ENCODE measurements at places on chromosomes 11 and 22.

GRCh38 chr11:129613071-129613470 lies 202.6 kb upstream of the TMEM45B start:
- no peak for DNase-seq

DNA sequence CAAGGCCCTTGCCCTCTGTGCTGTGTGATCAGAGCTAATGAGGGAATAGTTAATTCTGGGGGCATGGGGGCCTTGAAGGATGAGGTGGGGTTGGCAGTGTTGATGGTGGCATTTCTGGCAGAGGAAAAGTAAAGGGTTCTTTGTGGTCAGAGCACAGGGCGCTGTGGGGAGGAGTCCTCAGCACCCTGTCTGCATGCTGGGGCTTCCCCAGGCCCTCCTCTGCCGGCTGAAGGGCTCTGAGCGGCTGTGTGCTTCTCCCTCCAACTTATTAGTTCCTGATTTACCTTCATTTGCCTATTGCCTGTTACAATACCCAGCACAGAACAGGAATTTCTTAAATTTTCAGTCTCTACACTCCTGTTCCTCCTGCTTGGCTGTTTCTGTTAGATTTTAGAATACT lies 122.8 kb downstream of the HIPK3 start:
- no peak for DNase-seq

DNA sequence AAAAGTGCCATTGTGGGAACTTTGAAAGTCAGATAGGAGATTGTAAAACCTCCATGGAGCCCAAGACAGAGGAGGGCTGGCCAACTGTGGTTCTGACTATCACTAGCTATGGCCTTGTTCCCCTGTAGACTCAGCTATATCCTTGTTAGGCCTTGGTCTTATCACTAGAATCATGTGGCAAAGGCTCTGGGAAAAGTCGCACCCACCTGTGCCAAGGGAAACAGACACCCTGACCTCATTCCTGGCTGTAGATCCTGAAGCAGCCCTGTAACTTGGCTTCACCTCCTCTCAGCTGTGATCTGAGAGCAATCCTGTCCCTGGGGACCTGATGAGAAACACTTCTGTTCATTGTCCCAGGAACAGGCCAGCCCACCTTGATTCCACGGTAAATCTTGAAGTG lies 566.2 kb downstream of the TMEM135 start:
- DNase-seq: no peak

- no peak for DNase-seq
Observed at GRCh38 chr22:33909911-33910310, 10.4 kb downstream of the LARGE1 start.

DNA sequence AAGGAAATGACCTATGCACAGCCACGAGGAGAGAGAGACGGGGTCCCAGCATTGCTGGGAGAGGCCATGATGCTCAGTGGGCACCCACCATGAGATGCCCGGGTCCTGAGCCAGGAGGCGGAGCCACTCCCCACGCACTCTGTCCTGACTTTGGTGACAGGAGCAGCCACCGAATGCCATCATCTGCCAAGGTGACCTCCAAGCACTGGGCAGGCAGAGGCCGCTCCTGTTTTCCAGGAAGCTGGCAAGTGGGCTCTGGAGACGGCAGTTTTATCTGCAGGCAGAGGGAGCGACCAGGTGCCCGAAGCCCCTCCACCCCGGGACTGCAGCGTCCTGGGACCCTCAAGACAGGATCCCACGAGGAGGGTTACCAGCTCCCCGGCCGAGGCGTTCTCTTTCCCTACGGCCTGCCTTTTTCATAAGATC lies 453.9 kb downstream of the BRD1 start:
- DNase-seq: no peak

DNA sequence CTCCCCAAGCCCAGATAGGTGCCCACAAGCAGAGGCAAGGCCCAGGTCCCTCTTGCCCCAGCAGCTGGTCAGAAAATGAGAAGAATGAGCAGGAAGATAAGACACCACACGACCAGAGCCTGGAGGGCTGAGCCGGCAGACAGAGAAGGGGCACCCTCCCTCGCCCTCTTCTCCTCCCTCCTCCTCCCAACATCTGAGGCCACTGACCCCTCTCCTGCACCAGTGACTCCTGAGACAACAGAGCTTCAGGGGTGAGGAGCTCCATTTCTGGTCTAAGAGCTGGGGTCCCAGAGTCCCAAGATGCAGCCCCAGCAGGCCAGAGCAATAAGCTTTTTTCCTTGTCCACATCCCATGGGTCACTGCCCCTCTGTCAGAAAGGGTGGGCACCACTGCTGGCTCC lies 159.2 kb downstream of the TRIM29 start:
- DNase-seq: no peak

DNA sequence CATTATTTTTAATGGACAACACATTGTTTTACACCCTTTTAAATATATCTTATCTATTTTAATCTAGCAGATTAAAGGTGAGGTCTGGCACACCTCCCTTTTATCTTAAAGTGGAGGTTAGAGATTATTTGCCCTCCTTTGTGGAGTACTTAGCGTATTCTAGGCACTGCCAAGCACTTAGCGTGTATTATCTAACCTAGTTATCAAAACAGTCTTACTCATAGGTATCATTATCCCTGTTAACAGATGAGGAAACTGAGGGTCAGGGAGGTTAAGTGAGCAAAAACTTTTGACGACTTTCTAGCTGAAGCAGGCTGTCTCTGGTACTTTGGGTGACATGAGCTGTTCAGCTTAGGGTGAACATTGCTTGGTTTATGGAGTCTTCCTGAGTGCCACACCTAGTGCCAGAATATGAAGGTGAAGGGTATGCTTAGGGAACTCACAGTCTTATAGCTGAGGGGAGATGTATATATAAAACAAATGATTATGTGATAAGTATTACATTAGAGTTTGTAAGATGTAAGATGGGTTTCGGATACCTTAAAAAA lies 55.0 kb downstream of the ZNRF3 start:
- DNase-seq: no peak

GRCh38 chr11:92894197-92894596 lies 75.3 kb upstream of the MTNR1B start:
- no peak for DNase-seq

- no peak for DNase-seq
Observed at GRCh38 chr11:34827228-34827627, 89.0 kb downstream of the APIP start.

DNA sequence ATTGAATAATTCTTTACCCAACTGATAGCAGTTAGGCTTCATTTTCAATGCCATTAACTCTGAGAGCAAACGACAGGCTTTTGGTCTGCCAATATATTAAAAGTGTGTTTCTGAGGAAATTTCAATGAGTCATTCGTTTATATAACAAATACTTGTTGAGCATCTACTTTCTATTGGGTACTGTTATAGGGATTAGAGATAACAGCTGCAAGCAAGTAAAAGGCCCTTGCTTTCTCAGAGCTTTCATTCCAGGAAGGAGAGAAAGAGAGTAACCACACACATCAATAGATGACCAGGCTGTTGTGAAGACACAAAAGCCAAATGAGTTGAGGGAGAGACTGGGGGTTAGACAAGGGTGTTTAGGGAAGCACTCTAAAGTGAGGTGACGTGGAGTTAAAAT lies 35.7 kb downstream of the CD44 start:
- no peak for DNase-seq

DNA sequence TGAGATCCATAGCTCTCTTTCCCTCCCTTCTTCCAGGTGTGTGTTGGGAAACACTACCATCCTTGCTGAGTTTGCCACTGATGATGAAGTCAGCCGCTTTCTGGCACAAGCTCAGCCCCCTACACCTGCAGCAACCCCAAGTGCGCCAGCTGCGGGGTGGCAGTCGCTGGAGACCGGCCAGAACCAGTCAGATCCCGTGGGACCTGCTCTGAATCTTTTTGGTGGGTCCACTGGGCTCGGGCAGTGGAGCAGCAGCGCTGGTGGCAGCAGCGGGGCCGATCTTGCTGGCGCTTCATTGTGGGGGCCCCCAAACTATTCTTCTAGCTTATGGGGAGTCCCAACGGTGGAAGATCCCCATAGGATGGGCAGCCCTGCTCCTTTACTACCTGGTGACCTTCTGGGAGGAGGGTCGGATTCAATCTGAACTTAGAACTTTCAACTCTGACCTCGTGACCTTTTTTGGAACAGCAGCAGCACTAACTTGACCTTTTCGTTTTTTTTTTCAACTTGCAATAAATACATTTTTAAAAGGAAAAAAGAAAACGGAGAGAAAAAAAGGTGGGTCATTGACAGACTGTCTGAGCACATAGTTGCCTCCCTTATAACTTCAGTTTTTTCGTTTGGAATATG lies 23.4 kb upstream of the ADSL start:
- no peak for DNase-seq

DNA sequence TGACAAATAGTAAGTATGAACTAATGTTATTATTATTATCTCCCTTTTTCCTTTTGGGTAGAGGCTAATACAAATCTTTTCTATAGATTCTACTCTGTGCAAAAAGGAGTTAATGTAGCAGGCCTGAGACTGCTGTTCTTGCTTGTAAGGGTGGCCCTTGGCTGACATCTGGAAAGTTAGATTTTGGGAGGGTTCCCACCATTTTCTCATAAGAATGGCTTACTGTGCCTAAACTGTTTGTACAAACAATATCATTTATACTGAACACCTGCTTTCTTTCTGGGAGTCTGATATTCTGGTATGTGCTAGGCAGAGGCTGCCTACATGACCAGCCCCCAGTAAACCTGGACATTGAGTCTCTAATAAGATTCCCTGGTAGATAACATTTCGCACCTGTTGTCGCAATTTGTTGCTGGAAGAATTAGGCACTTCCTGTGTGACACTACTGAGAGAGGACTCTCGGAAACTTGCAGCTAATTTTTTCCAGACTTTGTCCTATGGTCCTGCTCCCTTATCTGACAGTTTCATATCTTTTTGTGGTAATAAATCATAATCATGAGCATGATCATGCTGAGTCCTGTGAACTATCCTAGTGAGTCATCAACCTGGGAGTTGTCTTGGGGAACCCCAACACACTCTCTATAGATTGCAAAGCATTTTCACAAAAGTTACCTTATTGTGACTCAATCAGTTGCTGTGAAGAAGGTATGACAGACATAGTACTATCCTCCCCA lies 257.7 kb upstream of the CCDC90B start:
- DNase-seq: no peak

DNA sequence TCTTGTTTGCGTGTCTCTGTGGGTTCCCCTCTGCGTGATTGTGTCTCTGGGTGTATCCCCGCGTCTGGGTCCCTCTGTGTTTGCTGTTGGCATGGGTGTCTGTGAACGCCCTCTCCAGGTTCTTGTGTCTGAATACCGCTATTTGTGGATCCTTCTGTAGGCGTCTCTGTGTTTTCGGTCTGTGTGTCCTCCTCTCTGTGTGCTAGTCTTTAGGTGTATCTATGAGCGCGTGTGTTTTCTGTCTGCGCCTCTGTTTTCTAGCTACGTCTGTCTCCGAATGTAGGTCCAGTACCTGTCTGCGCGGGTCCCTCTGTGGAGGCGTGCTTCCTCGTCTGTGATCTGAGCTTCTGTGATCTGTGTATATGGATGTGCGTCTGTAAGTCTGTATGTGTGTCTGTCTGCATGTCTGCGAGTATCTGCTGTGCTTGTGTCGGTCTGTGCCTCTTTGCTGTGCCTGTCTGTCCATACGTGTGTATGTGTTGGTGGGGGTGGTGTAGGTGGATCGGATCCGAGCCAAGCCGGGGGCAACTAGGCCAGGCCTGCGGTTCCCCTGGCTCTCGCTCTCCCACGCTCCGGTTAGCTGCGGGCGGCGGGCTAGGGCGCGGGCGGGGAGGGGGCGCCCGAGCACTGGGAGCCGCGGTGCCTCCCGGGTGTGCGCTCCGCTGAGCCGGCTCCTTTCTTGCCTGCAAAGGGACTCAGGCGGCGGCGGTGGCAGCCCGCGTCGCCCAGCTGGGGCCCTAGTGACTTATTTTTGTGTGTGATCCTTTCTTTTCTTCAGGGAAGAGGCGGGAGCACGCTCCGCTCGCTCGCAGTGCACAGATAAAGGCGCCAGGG lies 105.3 kb upstream of the E2F8 start:
- no peak for DNase-seq

DNA sequence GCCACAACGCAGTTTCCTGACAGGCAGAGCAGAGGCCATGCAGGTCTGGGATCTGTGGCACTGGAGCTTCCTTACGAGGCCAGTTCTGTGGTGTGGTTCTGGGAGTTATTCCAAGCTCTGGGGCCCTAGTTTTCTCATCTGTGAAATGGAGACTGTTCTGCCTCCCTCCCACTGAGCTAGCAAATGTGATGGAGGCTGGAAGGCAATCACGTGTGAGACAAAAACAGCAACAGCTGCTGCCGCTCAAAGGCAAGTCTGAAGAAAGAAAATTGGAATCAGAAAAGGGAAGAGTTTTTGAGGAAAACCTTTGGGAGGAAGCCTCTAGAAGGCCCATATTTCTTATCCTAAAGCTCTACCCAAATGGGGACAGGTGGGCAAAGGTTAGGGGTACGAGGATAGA lies 8.3 kb upstream of the RIC3 start:
- DNase-seq: no peak

DNA sequence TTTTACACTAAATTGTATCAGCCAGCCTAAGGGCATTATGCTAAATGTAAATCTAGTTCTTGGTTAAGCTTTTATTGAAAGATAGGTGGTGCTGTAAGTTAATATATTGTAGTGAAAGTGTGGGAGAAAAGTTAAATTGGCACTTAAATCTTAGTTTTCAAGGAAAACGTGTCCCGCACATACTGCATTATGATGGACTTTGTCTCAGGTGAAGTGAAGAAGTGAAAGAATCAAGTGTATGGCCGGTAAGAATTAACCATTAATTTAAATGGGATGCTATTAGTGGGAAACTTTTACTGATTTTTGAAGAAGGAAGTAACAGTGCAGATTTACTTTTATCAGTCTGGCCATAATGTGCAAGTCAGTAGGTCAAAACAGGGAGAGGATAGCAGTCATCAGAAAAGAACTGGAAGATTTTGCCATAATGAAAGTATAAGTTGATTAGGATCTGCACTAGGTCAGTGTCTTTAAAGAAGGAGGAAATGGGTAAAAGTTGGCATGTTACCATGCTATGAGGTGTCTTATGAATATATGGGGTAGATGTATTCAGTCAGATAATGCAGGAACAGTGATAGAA lies 81.6 kb downstream of the PDHX start:
- DNase-seq: peak; percentile 32

- DNase-seq: no peak
Observed at GRCh38 chr11:124801014-124801413, 808 bp upstream of the MSANTD2 start.

- no peak for DNase-seq
Observed at GRCh38 chr22:43889201-43889859, 2.5 kb downstream of the PNPLA5 start.

DNA sequence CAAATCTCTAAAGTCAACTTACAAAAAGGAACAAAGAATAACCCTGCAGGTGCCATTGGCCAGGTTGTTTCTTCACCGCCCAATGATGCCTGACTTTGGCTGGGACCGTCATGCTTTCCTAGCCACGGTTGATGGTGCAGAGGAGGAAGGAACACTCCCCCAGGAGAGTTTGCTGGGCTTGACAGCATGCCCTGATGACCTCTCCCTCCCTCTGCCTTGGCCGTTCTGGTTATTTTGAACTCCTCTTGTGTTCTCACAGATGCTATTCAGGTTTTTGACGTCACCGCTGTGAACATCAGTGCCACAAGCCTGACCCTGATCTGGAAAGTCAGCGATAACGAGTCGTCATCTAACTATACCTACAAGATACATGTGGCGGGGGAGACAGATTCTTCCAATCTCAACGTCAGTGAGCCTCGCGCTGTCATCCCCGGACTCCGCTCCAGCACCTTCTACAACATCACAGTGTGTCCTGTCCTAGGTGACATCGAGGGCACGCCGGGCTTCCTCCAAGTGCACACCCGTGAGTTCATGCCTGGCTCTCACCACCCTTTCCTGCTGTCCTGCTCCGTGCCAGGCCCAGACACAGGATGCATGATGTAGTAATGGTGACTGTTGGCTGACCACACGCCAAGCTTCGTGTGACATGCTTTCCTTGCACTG lies 89.0 kb upstream of the OR4B1 start:
- no peak for DNase-seq

All from CD8-positive, alpha-beta memory T cell (primary cell).